Smooth muscle cell of the brain vasculature (primary cell): ENCODE measurements at places on chromosomes 6 and 20.
A peak's percentile ranks its signal among the peaks of the same experiment; 100 is the strongest.

- DNase-seq: no peak
These were observed 223.2 kb upstream of the GMDS start for GRCh38 chr6:2468601-2468955.

GRCh38 chr6:5096482-5096881, 11.3 kb downstream of the PPP1R3G start:
- no peak for DNase-seq

- DNase-seq: no peak
These were observed 46.5 kb upstream of the IFNGR1 start for GRCh38 chr6:137265561-137266308.

DNA sequence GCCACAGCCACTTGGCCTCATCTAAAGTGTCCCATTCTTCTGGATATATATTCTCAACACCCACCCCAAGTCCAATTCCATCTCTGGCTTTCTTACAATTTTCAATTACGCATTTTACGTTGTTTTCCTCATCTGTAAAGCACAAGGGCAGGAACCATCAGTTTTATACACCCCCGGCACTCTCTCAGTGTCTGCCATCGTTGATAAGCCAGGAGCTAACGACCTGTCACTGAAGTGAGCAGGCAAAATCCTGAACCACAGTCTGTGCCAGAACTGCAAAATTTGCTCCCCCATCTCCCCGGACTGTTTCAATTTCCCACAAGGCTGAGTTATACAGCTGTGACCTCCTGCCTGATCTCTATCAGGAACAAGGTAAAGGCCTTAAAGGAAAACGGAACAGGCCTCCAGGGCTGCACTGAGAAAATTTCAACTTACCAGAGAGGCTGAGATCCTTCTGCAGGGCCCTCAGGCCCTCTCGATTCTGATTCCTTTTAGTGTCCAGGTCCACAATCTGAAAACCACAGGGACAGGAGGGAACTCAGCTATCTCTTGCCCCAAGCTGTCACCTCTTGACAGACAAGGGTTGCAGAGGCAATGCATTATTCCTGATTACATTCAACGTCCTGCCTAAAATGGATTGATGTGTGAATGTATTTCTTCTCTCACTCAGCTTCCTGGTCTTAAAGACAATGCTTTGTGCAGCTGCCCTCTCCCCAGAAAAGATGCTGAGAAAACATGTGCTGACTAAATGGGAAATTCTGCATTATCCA, 1.8 kb downstream of the PDRG1 start:
- no peak for DNase-seq

DNA sequence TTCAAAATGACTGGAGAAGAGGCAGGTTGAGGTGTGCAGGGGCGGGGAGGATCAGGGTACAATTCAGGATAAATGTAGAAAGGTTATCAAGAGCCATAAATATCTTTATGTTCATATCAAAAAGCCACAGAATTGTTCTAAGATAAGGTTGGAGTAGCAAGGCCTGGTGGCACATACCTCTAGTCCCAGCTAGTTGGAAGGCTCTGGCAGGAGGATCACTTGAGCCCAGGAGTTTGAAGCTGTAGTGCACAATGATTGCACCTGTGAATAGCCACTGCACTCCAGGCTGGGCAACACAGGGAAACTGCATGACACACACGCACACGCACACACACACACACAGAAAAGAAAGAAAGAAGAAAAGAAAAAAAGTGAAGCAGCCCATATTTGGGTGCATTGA, 194.8 kb downstream of the GRIK2 start:
- no peak for DNase-seq

DNA sequence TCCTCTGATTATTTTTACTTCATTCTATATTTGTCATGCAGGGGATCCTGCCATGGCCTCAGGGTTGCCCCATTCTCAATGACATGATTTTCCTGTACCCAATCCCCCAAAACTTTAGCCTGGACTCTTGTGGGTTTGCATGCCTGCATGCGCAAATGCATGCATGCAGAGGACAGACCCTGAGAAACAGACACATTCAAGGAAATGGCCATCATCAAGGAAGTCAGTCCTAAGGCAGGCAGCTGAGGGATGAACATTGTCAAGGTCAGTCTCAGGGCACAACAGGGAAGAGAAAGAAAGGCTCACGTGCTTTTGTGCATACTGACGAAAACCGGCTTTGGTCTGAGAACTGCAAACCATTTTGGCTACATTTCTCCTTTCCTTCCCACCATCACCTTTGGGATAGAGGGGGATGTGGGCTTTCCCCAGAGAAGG, 13.1 kb downstream of the NEDD9 start:
- no peak for DNase-seq

DNA sequence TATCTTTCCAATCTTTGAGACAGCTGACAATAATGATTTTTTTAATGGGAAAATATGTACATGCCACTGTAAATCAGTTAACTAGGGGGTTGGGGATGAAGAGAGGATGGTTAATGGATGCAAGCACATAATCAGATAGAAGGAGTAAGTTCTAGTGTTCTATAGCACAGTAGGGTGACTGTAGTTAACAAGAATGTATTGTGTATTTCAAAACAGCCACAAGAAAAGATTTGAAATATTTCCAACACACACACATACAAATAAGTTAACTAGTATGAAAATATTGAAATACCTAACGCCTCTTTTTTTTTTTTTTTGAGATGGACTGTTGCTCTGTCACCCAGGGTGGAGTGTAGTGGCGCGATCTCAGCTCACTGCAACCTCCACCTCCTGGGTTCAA, 153.4 kb upstream of the SALL4 start:
- DNase-seq: no peak

GRCh38 chr20:10555865-10556308, 117.9 kb downstream of the JAG1 start:
- DNase-seq: no peak

- no peak for DNase-seq
These were observed 733.8 kb upstream of the FLRT3 start for GRCh38 chr20:15071085-15071808.

DNA sequence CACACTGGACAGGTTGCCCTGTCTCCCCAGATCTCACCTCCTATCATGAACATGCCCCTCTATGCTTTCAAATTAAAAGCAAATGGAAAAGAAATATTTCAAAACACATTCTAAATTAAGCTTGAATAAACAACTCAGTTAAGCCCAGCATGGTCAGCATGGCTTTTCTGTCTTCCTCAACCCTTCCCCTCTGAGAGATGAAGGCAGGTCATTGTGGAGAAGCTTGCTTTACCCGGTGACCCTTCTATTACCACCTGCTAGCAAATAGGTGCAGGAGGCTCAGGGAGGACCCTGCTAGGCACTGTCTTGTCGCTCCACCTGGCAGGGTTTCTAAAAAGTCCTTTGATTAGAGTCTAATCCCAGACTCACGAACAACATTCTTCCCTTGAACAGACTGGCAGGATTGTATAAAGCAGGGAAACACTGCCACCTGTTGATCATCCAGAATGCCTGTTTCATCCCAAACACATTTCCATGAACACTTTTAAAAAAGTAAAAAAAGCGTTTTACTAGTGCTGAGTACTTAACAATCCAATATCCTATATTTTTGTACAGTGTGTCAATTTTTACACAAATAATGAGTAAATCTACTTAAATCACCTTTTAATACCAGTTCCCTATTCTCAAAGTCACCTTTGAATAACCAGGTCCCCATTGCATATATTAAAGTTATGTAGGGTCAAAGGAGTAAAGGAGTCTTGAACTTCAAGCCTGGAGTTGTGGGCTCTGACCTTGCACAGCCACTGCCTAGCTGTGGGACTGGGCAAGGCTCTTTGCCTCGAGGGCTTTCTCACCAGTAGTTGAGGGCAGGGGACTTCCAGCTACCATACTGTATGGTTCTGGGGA, 75.5 kb downstream of the GPR6 start:
- no peak for DNase-seq

DNA sequence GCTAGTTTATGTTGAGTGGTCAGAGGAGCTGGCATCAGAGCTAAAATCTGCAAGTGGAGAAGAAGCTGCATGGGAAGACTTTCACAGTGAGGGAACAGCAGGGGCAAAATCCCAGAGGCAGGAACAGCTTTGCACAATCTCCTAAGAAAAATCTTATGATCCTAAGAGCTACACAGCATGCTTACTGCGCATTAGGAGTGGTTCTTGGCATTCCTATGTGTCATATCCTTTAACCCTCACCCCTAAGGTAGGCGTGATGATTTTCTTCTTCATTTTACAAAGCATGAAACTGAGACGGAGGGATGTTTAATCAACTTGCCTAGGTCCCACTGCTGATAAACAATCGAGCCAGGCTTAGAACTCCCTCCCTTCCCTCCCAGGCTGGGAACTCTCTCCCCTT, 313.6 kb upstream of the SULF2 start:
- DNase-seq: peak; percentile 18

DNA sequence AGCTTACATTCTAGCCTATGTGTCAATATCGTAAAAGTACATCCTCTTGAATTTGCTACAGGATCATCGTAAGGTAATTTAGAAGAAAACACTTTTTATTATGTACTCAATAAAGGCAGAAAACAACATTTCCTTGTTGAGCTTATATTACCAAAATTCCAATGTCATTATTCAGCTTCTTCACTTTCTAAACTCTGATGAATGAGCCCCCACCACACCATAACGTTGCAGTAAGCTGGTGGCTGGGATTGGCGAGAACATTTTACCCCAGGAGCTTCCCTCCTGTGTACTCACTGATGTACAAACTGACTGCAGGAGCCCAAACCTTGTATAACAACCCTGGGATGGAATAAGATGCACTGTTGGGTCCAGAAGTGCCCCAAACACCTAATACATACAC, 238.1 kb upstream of the MARCKS start:
- no peak for DNase-seq

DNA sequence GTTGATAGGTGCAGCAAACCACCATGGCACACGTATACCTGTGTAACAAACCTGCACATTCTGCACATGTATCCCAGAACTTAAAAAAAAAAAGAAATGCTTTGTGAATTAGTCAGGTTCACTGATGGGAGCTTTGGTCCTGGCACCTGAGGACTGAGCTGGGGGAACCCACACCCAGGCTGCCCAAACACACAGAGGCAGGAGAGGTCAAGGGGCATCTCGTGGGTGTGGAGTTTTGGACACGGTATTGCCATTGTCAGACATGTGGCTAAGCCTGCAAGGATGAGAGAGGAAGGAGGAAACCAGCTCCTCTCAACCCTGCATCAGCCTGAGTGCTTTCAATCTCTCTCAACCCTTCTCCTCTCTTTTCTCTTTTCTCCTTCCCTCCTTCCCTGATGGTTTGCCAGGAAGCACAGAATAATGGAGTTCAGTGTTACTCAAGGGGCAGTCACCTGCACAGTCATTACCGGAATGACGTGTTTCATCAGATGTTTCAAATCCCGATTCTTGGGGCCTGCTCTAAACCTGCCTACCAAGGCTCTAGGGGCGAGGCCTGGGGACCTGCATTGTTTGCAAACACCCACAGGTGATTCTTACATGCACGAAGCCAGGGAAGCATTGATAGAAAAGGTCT, 89.9 kb upstream of the NEDD9 start:
- no peak for DNase-seq

DNA sequence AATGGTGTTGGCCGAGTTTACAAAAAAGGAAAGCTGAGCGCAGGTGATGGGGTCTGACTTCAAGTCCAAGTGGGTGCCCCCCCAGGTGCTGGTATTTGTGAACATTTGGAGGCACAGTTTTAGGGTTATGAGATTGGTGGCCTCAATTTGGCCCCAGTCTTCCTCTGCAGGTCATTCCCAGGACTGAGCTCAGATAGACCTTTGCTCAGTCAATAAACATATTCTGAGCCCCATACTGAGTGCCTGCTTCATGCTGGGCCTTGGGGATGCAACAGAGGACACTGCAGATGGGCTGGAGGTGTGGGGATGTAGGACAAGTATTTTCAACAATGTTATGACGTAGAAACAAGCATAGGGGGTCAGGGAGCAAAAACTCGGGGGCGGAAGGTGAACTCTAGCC, 33.5 kb downstream of the TGM3 start:
- no peak for DNase-seq

DNA sequence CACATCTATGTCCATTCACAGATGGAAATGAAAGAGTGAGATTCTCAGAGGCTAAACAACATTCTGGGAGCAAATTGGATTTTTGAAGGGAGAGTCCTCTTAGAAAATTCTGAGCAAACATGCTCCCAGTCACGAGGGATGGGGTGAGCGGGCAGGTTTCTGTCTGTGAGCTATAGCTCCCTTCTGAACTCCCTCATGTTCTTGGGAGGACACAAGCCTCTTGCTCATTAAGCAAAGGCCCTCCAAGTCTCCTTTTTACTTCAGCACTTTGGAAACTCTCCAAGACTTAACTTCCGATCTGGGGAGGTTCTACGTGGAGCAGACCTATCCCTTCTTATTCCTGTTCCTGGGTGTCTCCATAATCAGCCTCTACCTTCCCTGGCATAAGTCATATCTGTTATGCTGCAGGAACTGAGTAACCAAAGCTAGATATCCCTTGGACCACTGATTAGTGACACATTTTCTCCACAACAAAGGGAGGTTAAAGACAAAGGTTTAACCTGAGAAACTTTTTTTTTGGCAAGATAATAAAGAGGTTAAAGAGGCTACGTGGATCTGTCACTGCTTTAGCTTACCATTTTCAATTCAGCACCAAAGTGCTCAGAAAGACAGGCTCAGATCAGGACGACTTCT, 33.0 kb upstream of the SMIM29 start:
- DNase-seq: no peak

DNA sequence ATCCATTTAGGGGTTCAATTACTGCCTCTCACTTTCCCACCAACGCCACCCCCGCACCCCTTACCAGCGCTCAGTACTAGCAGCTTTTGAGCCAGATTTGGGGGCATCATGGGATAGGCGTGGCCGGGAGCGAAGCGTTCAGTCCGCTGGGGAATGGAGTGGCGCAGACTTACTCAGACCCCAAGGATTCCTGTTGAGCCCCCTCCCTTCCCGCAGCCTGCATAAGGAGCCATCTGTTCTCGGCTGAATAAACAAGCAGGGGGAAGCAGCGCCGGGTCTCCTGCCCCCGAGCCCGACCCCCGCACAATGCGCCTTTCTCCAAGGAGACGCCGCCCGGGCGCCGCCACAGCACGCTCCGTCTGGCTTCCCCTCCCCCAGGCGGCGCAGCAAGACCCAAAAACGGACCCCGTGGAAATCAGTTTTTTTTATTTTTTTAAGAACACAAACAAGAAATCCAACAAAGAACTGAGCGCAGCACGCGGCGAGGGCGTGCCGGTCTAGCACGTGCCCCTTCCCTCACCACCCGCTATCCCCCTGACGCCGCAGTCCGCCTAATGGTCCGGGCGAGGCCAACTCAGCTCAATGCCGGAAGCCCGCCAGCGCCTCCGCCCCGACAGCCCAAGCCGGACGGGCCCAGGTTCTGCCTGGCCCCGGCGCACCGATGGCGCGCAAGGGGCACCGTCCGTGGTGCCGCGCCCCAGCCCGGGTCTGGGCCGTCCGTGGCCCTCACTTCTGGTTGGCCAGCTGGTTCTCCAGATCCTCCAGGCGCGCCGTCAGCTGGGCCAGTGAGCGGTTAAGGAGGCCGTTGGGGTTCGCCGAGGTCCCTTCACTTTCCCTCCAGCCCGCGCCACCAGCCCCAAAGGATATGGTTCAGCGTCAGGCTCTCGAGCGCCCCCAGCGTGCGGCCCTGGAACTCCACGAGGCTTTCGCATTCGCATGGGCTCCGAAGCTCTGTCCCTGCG, 13.3 kb upstream of the RBPJL start:
- DNase-seq: peak; percentile 26

GRCh38 chr6:162833776-162834175, 106.0 kb downstream of the PACRG start:
- DNase-seq: no peak
